ENCODE measurements at places on chromosomes 11 and 22.

DNA sequence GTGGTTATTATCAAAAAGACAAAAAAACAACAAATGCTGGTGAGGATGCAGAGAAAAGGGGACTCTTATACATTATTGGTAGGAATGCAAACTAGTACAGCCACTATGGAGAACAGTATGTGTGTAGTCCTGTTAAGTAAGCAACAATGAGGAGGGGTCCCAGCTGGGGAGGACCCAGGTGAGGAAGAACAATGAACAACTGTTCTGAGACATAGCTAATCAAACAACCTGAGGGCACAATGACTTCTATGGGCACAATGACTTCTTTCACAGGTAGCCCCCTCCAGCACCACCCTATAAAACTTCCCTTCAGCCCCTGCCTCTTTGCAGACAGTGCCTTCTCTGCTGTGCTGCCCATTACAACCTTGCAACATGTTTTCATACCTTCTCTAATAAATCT, 5.6 kb downstream of the JAML start:
- DNase-seq: no peak

DNA sequence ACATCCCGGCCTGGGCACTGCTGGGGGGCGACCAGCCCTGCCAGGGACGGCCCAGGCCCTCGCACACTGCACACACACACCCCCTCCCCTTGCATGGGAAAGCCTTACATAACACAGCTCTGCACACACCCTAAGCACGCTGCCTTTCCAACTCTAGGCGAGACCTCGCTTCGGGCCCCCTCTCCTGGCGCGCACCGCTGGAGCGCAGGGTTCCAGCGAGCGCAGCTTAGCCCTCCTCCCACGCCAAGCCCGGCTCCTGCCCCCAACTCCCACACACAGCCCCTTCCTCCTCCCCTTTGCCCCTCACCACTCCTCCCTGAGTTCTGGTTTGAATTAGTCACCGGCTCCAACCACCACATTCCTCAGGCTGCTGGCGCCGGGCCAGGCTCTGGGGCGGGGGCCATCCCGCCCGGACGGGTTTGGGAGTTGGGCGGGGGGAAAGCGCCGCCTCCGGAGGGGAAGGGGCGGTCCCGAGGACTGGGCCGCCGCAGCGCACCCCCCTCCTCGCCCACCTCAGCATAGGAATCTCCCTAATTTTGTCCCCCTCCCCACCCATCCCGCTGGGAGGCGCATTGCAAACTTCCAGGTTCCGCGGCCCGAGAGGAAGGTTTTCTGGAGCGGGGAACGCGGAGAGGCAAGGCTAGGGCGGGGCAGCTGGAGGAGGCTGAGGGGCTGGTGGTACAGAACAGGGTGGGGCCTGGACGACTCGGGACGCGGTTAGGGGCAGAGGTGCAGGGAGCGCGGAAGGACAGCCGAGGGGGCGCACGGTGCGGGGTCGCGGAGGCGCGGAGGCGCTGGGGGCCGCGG, 966 bp downstream of the AHNAK start:
- DNase-seq: no peak

- no peak for DNase-seq
Measured at GRCh38 chr11:13287036-13287435, 9.4 kb downstream of the BMAL1 start.

- DNase-seq: peak; percentile 82
Measured at GRCh38 chr11:45671246-45672171, 6.1 kb upstream of the CHST1 start.

GRCh38 chr11:64400667-64401066, 41.7 kb downstream of the RPS6KA4 start:
- no peak for DNase-seq

- no peak for DNase-seq
Measured at GRCh38 chr11:114193730-114194679, 102.2 kb upstream of the NNMT start.

- DNase-seq: no peak
Measured at GRCh38 chr22:48265000-48265625, 1502.7 kb downstream of the TBC1D22A start.

DNA sequence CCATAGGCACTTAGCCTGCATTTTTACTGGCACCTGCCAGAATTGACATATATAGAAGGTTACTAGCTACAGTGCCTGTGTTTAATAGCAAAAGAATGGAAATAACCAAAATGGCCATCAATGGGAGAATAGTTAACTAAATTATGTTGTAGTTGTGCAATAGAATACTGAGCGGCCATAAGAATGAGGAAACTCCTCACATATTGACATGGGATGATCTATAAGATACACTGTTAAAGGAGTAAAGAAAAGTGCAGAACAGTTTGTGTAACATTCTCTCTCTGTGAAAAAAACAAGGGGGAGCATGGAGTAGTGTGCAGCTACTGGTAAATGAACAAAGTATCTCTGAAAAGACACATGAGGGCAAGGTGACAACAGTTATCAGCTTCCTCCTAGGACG, 21.5 kb downstream of the ARAP1 start:
- no peak for DNase-seq

- DNase-seq: no peak
Measured at GRCh38 chr22:23233752-23234408, 53.6 kb downstream of the BCR start.

DNA sequence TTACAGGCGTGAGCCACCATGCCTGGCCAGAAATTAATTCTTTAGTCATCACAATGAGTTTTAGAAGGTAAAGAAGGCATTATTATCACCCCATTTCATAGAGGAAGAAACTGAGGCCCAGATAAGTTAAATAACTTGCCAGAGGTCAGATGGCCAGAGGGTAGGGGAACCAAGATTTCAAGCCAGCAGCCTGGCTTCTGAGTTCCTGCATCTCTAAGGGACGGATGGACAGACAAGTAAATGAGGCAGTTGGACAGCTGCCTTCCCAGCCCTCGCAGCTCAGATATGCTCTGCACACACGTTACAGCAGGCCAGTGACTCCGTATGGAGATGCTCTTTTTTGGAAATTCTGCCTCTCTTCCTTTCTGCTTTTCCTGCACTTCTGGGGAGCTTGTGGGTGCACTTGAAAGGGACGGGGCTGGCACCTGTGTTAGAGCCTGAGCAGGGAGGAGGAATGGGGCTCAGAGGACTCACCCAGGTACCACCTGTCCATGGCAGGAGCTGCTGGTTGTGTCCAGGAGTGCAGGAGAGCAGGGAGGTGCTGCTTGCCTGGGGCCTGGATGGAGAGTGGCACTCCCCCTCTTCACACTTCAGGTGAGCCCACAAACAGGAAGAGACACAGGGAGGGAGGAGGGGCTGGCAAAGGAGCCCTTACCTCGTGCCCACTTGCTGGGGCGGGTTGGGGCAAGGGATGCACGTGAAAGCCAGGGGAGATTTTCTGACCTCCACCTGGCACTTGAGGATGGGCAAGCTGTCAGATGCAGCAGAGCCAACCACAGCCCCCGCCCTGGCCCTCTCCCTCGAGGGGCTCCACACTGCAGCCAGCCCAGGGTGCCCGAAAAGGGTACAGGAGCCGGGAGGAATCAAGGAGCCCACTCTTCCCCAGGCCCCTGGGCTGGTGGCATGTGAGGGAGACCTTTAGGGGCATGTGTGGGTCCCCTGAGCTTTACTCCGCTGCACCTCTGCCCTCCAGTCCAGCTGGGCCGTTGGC, 3.3 kb upstream of the FXYD2 start:
- no peak for DNase-seq

GRCh38 chr11:70498171-70498571, 99.8 kb downstream of the CTTN start:
- no peak for DNase-seq

DNA sequence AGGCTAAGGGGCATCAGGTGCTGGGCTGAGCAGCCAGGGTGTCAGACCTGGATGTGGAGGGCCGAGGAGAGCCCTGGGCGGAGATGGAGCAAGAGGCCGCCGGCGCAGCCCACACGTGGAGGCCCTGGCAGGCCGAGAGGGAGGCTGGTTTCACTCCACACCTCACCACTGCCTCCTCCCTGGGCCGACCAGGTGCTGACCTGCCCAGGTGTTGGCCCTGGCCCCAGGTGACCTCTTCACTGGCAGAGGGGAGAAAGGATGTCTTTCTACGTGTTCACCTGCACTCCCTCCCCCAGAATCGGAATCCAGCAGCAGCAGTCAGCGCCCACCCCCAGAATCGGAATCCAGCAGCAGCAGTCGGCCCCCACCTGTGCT, 781 bp downstream of the ANO9 start:
- no peak for DNase-seq

DNA sequence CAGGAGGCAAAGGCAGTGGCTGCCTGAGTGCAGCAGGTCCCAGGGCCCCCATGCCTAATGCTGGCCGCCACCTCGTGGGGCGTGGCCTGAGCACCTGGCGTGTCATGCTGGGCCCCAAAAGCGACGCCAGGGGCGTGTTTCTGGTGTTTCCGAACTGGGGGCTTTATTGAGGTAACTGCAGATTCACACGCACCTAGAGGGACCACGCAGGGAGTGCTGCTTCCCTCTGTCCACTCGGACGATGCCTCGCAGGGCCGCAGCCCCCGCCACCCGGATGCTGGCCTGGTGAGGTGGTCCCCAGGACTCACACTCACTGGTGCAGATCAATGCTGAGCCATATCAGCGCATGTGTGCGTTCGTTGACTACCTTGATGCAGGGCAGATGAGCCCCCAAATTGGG, 736.2 kb downstream of the BRD1 start:
- DNase-seq: no peak

GRCh38 chr11:78870655-78871054, 296.0 kb upstream of the NARS2 start:
- no peak for DNase-seq

- peak; percentile 45 for DNase-seq
Measured at GRCh38 chr11:19344661-19345518, 104.1 kb upstream of the E2F8 start.

DNA sequence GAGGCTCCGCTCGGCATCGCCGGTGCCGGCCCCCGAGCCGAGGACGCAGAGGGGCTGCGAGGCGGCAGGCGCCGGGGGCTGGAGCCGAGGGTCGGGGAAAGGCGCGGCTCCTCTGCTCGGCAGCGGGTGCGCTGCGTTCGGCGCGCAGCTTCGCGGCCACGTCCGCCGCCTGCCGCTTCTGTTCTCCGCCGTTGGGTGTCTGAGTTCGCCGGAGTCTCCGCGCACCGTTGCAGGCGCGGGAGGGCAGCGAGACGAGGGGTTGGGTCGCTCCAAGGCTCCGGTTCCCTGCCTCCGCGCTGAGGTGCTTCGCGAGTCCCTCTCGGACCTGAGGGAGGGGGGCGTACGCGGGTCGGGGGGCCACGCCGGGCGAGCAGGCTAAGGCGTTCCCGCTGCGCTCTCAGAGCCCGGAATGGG, 347 bp downstream of the MN1 start:
- no peak for DNase-seq

DNA sequence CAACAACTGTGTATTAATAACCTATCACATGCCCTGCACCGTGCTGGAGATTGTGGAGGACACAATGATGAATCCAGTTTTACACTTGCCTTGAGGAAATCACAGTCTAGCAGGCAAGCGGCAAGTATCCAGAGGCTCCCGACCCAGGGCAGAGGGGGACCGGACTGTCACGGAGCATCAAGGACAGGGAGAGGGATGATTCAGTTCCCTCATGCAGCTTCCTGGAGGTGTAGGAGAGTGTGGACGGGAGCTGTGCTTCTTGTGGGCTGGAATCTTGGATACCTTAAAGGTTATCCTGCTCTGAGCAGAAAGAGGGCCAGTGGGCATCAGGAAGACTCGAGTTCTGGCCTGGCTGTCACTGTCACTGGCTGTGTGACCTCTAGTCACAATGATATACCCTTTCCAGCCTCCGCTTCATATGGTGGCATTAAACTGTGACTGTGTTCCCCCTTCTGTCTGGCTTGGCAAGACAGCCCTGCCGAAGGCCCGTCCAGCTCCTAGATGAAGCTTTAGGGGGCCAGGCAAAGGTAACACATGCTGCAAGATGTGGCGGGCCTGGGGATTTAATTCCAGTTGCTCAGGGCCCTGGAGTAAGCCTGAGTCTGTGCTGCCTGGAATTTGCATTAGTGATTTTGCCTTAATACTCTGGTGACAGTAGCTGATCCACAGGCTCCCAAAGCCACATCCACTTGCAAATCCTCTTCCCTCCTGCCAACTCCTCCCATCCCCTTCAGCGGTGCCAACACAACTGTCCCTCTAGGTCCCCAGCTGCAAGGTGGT, 162.8 kb downstream of the DSCAML1 start:
- DNase-seq: no peak

DNA sequence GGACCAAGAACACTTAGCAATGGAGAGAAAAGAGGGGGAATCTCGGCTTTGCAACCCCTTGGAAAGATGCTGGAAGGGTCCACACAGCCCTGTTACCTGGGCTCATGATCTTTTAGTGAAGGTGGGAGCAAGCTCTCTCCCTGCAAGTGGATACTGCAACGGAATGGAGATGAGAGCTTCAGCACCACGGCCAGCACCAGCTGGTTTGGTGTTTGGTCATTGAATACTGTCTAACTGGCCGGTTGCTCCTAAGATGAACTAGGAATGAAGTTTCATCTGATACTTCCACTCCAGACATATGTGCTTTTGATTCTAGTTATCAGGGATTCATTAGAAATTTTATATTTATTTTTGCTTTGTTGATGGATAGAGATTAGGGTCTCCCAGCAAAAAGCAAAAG, 16.3 kb downstream of the HTR3A start:
- no peak for DNase-seq

DNA sequence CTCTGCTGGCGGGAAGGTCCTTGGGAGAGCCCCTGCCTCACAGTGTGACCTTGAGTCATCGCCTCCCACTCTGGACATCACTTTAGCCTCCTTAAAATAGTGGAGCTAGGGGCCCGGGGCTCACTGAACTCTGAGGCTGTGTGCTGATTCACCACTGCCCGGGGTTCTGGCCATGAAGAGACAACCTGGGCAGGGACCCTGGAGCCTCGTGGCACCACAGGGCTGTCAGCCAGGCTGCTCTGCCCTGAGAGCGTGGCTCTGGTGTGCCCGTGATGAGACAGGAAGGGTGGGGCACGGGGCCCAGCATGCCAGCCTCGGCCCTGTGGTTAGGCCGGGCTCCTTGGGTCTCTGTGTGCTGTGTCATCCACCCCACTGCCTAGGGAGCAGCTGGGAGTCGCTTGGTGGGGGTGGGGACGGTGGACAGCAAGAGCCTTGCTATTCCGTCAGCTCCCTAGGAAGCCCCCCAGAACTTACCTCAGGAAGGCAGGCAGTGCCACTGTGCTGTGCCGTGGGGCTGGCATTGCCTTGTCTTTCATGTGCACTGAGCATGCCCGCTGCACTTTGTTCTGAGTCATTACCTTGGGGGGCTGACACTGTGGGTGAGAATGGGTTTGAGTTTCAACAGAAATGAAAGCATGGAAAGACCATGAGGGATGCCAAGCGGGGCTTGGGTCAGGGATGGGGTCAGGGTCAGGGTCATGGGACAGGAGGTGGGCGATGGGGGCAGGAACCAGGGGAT, 31.7 kb downstream of the TPCN2 start:
- no peak for DNase-seq

DNA sequence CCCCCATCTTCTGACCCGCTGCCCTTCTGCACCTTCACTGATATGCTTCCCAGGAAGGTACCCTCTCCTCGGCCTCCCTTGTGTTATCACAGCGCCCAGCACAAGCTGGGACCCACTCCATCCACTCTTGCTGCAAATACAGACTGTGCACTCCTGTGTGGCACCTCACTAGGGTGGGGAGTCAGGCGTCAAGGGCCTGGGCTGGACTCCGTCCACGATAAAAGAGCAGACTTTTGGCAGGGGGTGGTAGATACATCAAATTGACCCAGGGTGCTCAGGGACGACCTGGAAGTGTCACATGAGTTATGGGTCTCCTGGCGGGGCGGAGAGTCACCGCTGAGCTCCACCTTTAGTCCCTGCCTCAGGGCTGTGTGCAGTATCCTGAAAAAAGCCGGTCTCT, 908 bp downstream of the TRPM5 start:
- no peak for DNase-seq

- no peak for DNase-seq
Measured at GRCh38 chr11:66216911-66217310, 51.5 kb upstream of the RAB1B start.

- DNase-seq: no peak
Measured at GRCh38 chr22:27990879-27991278, 71.8 kb upstream of the PITPNB start.

- DNase-seq: no peak
Measured at GRCh38 chr11:67698247-67698646, 23.8 kb upstream of the ALDH3B2 start.

All from hippocampal formation (tissue), 2 donors.